ENCODE measurements at places on chromosomes 2 and 18.
A peak's percentile ranks its signal among the peaks of the same experiment; 100 is the strongest.

DNA sequence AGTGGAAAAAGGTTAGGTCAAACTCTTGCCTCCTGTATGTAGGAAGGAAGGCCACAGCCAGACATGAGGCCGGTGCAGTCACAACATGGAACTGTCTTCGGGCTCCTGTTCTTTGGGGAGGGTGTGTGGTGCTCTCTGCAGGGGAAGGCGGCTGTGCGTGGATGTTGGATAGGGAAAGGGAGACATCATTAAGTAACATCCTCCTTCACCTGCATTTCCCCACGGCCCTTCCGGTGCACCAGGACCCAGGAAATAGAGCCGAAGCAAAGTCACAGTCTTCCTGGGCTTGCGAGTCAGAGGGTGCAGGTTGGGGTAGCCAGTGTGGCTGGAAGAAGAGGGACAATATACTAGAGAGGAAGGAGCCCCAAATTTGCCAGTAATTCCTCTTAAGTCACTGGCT is 78.9 kb upstream of the SMAD7 start:
- DNase-seq = no peak

GRCh38 chr2:172600557-172601008 is 44.7 kb downstream of the PDK1 start:
- no peak for DNase-seq

GRCh38 chr2:107308835-107309234 is 422.9 kb upstream of the ST6GAL2 start:
- no peak for DNase-seq

DNA sequence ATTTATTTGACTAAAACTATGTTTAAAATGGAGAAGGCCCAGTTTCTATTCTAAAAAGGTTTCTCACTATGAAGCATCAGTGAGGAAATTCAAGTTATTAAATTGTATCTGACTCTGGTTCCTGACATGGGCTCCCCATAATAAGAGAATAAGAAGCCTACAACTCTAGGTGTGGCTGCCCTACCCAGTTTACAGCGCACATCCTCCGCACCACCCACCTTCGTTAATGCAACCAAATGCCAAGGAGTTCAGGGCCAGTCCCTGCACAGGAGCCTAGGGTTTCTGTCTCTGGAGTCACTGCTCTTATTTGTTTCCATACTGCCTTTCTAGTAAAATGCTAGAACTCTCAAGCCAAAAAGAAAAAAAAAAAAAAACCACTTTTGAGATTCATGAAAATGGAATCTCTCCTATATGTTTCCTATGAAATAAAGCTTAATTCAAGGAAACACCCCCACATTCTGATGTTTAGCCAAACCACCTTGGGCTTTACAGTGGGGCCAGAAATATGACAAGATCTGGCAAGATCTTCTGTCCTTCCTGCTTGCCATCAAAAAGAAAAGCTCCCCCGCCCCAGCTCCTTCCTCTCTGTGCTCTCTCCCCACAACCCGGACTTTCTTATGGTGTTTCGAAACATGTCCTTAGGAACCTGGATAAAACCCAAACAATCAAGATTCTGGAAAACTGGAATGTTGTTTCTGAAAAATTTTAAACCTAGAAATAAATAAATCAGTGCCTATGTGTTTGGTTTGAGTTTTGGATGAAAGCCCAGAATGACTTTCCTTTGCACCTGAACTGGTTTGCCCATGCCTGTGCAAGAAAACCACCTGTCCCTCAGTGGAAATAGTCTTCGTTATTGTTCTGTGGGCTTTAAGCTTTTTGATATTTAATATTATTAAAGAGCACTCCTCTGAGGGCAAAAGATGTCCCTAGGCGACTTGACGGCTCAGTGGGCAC is 136.7 kb downstream of the SP3 start:
- DNase-seq = no peak

GRCh38 chr2:196101325-196101991 is 32.8 kb upstream of the DNAH7 start:
- DNase-seq = no peak

DNA sequence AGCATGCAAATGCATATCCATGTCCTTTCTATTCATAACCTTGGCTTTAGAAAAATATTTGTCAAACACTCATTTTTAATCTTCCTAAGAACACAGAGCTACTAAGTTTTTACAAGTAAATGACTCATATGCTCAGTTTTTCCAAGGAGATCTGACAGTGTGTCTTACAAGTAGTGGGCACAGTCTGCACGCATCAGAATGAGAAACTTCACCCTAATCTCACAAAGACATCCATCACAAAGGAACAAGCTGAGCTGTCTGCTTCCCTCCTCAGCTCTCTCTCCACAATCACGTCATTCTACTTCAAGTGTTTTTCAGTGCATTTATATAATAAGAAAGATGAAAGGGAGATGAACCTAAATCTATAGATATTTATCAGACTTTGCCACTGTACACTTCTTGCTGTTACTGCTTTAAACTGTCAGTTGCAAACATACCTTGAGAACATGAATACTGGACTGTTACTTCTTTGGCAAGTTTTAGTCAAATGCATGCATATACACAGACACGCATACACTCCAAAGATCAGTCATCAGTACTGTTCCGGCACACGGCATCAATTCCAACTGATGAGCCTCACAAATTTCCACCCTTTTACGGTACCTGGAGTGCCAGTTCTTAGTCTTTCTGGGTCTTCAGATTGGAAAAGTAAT is 75.7 kb downstream of the RBMS1 start:
- no peak for DNase-seq

- peak; percentile 27 for DNase-seq
These were observed 34.9 kb downstream of the C18orf54 start for GRCh38 chr18:54392543-54393023.

DNA sequence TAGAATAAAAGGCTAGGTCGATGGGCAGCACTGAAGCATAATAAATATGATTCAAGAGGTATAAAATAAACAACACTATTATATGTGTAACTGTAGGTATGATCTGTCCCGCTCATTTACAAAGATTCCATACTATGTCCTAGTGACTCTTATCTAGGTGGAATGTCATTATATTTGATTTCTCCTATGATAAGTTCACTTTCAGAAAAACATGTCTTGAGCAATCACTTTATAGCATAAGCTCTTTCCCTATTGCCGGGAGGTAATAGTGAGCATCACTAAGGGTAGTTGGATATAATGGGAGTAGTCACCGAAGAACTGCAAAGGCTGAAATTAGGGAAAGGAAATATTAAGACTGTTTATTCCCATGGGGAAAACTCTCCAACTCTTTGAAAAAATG is 330.3 kb upstream of the THUMPD2 start:
- DNase-seq = no peak

DNA sequence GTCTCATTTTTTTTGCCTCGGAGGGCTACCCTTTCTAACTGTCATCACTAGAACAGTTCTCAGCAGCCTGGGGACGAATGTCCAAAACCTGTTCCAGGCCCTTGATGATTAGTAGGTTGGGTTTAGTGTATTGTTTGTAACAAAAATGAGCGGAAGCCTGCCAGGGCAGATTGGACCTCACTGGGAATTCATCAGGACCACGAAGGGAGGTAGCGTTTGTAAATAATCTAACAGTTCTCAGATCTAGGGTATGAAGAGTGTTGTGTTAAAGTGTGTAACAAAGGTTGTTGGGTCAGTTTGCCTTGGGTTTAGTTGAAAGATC is 799 bp downstream of the CEP68 start:
- DNase-seq = no peak

- DNase-seq = no peak
These were observed 78.9 kb upstream of the STON1 start for GRCh38 chr2:48450936-48451602.

- DNase-seq = peak; percentile 97
These were observed 42.2 kb downstream of the METTL4 start for GRCh38 chr18:2529154-2529553.

DNA sequence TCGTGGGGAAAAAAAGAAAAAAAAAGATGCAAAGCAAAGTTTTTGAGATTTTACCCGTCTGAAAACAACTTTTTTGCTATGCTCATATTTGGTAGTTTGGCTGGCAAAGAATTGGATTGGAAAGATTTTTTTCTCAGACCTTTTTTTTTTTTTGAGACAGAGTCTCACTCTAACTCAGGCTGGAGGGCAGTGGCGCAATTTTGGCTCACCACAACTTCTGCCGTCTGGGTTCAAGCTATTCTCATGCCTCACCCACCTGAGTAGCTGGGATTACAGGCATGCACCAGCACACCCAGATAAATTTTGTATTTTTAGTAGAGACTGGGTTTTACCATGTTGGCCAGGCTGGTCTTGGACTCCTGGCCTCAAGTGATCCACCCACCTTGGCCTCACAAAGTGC is 56.3 kb upstream of the TANC1 start:
- no peak for DNase-seq

DNA sequence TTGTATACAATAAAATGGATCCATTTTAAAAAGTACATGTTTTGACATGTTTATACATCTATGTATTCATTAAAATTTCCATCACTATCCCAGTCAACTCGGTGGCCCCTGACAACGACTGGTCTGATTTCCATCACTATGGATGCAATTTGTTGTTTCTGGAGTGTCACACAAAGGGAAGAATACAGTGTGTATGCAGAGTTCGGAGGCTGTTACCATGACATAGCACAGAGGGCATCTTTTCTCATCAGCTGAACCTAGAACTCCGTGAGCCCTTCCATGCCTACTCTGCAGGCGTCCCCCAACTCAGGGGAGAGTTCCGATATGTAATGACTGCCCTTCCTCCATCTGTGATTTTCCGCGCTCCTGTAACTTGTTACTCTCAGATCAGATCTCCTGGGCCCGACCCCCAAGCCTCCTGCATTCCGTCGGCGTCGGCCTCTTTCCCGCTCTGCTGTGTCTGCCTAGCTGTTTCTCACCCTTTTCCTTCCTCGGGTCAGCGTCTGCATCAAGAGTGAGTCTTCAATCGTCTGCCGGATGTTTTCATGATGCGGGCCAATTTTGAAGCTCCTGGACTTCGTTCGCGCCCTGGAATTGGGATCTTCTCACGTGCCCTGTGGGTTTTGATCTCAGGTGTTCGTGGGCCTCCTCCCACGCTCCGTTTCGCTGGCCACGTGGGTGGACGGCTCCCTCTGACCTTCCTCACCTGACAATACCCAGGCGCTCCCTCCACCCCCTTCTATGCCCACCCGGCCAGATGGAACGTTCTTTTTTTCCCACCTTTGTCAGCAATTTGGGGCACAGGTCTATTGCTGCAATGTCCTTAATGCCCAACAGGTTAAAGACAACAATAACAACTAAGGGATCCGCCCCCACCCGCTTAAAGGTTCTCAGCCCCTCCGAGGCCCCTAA is 161.0 kb downstream of the TWIST2 start:
- DNase-seq = no peak

DNA sequence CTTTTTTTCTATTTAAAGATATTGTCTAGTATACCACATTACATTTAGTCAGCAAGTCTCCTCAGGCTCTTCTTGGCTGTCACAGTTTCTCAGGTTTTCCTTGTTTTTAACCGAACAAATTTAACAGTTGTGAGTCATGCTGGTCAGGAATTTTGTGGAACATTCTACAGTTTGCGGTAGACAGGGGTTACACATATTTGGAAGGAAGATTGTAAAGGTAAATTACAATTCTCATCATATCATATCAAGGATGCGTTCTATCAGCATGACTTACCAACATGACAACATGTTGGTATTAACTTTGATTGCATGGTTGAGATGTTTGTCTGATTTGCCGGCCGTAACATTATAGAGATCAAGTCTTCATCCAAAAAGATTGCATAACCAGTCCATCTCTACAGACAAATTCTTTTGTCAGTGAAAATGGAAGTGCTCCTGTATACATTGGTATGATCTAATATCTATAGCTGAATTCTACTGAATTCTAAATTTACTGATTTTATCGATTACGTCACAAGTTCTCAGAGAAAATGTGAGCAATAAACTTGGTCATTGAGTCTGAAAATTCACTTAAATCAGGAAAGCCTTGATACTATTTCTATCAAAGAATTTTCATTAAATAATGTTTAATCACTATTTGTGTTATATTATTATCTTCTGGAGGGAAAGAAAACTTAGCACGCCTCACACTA is 664.4 kb upstream of the SLC8A1 start:
- peak; percentile 24 for DNase-seq

GRCh38 chr2:224523626-224524577 is 61.3 kb downstream of the CUL3 start:
- DNase-seq = no peak

GRCh38 chr2:167212014-167212648 is 323.9 kb downstream of the XIRP2 start:
- DNase-seq = peak; percentile 45

- peak; percentile 92 for DNase-seq
These were observed 15.6 kb upstream of the CEP68 start for GRCh38 chr2:65040400-65041261.

GRCh38 chr2:73070643-73071359 is 711 bp downstream of the SFXN5 start:
- peak; percentile 62 for DNase-seq

GRCh38 chr2:176729706-176730569 is 460.7 kb downstream of the MTX2 start:
- DNase-seq = no peak

GRCh38 chr18:49041435-49042245 is 90.9 kb upstream of the SMAD7 start:
- no peak for DNase-seq

DNA sequence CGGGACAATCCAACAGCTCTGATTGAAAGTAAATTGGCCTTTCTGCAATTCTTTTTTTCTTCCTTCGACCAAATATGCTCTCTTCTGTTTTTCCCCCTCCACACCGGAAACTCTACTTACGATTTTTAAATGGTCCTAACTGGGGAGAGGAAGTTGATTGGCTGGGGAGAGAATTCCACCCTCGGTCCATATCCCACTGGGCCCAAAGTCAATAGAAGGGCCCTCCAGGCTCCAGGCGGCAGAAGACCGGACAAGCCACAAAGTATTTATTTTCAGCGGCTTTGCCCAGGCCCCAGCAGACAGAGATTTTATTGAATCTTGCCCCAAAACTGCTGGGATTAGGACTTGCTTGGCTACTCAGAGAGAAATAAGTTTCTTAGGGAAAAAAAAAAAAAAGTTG is 37.1 kb upstream of the SMAD7 start:
- DNase-seq = no peak

GRCh38 chr2:132419235-132419634 is 2.6 kb downstream of the GPR39 start:
- DNase-seq = no peak

DNA sequence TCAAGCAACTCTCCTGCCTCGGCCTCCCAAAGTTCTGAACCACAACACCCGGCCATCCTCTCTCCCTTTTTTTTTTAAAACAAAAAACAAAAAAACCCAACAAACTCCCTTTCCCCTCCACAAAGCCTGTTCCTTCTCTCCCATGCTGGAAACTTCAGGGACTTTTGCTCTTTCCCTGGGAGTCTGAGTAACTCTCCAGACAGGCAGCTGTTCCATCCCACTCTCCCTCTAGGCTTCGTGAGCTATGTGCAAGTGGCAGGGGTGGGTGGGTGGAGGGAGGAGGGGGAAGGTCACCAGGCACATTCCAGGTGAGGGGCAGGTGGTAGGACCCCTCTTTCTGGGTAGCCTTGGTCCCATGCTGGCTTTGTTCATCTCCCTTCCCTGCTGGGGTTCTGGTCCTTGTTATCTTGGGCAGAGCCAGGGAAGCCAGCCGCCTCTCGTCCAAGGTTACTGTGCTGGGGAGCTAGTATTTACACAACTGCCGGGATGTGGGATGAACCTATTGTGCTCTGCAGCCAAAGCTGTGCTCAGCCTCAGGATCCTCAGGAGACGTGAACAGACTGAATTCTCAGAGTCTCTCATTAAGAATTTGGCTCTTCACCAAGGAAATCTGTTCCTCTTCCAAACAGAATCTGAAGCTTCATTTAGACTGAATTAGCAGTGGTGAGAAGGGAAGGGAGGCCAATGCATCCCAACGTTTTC is 106.9 kb downstream of the LIPG start:
- no peak for DNase-seq

Data from urothelium cell line (cell line).